ENCODE measurements at places on chromosomes 4 and X.

DNA sequence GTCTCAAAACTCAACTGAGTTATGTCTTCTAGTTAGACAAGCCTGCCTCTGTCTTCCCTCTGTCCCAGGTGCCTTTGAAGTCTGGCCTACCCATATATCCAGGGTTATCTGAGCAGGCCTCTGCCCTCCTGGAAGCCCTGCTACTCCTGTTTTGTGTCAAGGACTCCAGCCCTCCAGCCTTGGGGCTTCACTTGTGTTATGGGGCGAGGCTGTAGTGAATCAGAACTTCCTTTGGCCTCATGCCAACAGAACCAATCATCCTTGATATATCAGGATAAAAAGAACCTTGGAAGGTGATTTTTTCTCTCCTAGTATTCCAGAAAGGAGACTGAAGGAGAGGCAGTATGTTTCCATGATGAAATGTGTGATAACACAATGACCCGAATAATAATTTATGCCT is 8.9 kb upstream of the ADGRG4 start:
- no peak for DNase-seq

GRCh38 chr4:141046255-141046654 is 87.0 kb downstream of the RNF150 start:
- no peak for DNase-seq

GRCh38 chr4:113436360-113436759 is 325.2 kb downstream of the CAMK2D start:
- no peak for DNase-seq

GRCh38 chrX:142001934-142002333 is 98.2 kb downstream of the MAGEC1 start:
- DNase-seq = no peak

DNA sequence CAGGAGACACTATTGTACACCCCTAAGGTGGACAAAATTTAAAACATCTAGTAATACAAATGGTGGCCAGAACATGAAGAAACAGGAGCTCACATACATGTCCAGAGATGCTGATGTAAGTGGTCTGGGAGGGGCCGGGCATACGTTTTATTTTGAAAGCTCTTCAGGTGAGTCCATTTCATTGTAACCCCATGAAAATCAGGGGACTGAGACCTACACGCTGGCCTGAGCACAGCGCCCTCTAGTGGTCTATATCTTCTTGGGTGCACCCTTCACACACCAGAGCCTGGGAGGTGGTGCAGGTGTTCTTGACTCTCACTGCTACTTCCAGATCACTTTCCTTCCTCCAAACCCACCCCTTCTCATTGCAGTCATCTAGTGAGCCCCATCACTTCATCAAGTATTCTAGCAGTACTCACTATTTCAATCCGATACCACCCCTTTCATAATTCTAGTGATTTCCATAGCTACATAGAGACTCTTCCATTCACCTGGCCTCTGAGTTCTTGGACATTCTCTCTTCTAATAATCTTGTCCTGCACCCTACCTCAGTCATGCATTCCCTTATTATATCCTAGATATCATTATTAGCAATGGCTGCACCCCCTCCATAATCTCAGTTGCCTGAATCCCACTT is 4.3 kb upstream of the TLR6 start:
- no peak for DNase-seq

- DNase-seq = no peak
Measured at GRCh38 chr4:99848591-99849001, 32.0 kb downstream of the DAPP1 start.

- DNase-seq = no peak
Measured at GRCh38 chrX:1536712-1537030, 314 bp downstream of the P2RY8 start.

DNA sequence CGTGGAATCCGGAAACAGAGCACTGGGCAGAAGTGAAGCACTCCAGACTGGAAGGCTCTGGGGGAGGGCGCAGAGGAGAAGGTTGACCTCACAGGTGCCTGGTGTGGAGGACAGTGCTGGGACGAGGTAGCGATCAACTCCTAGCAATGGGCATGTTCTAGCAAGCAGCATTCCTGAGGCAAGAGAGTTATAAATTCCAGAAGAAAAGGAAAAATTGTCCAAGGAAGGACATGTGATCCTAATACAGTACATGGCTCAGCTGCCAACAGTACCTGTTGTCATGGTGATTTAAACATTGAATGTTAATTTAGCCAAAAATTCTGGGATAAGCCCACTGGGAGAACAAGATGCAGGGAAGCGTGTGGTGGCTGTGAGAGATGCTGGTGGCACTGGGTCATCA is 8.2 kb downstream of the ARHGAP4 start:
- DNase-seq = peak; percentile 48

GRCh38 chrX:82945332-82945731 is 562.8 kb upstream of the POU3F4 start:
- no peak for DNase-seq

DNA sequence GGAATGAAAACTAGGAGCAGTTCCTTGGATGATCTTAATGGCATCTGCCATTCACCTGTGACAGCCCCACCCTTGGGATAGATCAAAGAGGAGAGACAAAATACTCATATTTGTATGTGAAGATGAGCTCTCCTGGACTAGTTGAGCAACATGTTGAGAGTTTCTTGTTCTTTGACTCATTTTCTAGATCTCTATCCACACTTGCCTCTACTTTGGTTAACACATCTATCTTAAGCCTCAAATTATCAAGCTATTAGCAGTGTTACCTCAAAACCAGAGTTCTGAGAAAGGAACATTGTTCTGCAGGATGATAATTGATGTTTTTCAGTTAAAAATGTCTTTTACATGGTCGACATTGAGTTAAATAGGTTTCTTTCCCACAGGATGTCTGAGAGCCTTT is 94.2 kb upstream of the TEX13D start:
- no peak for DNase-seq
